ENCODE measurements at places on chromosomes 12 and 14.

DNA sequence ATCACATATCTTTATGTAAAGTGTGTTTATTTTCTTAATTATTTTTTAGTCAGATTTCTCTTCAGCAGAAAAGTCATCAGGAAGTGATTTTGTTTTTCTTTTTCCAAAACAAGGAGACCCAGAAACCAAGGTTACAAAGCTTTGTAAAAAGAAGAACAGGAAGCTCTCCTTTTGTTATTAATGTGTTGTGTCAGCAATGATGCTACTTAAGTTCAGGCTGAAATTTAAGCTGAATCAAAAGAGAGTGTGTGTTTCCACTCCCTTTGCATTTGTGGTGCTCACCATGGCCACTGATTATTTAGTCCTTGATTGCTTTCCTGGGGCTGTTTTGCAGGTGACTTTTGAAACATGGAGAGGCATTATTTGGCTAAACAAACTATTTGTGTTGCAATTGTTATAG, 155.3 kb upstream of the ATP2B1 start:
- DNase-seq: no peak

DNA sequence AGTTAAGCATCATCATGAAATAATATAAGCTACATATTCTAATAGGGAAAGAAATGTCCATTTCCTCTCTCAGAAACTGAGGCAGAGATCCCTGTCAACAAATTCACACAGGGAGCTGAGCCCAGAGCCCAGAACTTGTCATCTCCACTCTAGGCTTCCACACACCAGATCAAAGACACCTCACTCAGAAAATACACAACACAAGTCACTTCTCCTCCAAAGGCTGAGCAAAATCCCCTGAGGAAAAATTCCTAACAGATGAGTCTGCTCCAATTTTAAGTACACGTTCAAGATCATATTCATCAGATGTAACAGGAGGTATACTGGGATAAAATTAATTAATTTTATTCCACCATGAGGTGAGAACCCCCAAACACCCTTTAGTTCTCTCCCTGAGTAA, 227.3 kb downstream of the DPF3 start:
- peak; percentile 83 for DNase-seq

DNA sequence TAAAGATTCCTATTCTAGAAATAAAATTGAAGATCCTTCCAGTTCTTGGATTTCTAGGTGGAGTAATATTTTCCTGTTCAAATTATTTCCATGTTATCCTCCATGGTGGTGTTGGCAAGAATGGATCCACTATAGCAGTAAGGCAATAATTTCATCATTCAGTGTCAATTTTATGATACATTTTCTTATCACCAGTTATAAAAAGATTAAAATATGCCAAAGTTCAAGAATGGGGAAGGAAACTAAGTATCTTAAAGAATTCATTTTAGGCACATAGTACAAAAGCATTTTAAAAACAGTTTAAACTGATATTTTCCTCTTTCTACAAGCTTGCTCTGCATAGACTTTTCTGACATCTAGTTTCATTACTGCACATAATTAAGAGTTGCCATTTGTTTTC, 19.1 kb downstream of the SYCP3 start:
- DNase-seq: no peak

- no peak for DNase-seq
Observed at GRCh38 chr12:100356644-100357223, at the start of gene SLC17A8. SLC17A8 (plus strand) TSS chr12:100357074; CDS start chr12:100357392, 318 bp downstream.

DNA sequence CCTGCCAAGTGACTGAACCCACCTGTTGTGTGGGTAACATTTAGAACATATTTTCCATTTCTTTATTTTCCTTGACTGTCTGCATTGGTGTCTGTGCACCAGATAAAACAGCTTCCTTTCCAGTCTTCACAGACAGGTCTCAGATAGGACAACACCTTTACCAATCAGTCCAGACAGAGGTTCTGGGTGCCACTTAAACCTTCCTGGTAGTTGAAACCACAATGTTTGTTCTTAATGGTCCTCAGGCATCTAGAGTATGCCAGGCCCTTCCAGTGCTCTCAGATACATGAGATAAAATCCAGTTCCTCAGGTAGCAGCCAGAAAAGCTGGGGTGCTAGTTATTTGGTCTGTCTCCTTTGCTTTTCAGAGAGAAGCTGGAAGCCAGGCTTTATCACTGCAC, 7.0 kb upstream of the CLEC2D start:
- DNase-seq: no peak

- no peak for DNase-seq
Observed at GRCh38 chr12:6074427-6074826, 50.0 kb downstream of the VWF start.

- no peak for DNase-seq
Observed at GRCh38 chr14:100729982-100730381, 3.3 kb downstream of the DLK1 start.

DNA sequence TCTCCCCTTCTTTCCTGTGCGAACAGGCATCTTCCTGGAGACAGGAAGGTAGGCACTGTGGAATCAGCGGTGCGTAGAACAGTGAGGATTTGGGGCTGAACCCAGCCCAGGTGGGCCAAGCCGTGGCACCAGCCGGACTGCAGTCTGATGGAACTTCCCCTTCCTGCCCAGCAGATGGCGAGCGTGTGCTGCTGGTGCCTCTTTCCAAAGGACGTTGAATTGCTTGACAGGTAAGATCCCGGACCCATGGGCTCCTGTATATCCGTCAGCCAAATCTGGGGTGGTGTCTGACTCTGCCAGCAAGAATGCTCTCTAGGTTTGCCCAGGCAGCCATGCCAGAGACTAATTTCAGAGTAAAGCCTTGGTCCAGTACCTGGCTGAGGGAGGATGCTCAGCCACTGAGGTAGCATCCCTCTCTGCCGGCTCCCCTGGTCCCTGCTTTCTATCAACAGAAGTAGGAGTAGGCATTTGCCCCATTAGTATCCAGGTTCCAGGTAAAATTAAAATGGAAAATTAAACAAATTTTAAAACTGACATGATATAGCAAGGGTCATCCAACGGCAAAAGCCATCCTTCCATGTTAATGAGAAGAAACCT, 21.1 kb upstream of the KCNA5 start:
- DNase-seq: no peak

- DNase-seq: peak; percentile 19
Observed at GRCh38 chr12:22037947-22038346, 8.1 kb upstream of the CMAS start.

DNA sequence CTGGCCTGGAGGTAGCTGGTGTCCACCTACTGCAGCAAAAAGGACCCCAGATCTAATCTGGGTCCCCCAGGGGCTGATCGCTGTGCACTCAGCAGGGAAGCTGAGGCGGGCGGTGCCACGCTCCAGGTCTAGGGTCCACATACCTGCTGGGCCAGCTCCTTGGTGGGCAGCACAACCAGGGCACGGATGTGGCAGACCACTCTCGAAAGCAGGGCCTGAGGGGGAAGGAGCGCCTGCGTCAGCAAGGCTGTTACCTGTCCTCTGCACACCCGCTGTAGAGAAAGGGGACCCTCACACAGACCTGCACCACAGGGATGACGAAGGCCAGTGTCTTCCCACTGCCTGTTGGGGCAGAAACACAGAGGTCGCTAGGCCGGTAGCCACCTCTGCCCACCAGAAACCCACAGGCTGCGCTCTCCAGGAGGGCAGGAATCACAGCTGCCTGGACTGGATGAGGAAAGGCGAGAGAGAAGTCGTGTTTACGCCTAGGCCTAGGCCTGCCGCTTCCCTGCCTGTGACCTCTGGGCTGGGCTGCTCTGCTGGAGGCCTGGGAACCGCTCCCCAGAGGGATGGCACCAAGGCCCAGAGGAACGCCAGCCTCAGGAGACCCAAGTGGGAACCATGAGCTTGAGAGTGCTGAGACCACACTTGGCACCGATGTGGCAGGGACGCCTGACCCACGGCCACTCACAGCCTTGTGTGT, 2.0 kb downstream of the DDX51 start:
- no peak for DNase-seq

GRCh38 chr12:80679346-80680131, 27.9 kb upstream of the MYF6 start:
- DNase-seq: no peak

GRCh38 chr12:51008329-51009055, 17.7 kb downstream of the SLC11A2 start:
- no peak for DNase-seq

- DNase-seq: no peak
Observed at GRCh38 chr12:9240776-9241175, 32.6 kb upstream of the PZP start.

GRCh38 chr14:104547310-104547997, 32.1 kb upstream of the C14orf180 start:
- no peak for DNase-seq

DNA sequence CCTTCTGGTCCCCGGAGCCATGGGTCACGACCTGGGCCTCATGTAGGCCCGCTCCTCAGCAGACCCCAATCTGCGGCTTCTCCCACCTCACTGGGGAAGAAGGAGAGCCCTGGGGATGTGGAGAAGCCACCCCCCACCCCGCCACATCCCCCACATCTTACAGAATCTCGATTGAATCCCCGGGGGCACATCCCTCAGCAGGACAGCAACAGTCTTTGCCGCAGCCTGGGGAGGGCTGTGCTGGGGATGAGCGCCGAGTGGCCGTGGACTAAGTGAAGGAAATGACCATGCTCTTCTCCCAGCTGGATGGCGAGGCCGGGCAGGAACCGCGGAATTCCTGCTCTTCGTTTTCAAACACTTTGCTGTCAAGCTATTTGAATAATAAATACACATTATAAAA, 169.0 kb upstream of the RTL1 start:
- DNase-seq: no peak

DNA sequence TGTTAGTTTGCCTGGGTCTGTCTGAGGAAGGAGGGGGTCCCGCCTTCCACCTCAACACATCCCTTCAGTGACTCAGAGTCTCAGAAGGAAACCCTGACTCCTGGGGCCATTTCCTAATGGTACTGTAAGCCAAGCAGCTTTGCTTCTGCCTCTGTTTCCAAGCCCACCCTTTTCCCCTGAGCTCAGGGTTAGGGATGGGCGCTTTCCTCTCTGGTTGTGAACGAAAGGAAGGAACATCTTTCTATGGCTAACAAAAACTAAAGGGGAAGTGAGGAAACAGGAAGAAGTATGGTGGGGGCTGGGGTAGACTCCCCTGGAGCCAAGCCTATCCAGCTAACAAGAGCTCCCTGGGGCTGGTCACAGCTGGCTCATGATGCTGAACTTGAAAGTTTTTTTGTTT, 11.6 kb upstream of the UNC119B start:
- no peak for DNase-seq

DNA sequence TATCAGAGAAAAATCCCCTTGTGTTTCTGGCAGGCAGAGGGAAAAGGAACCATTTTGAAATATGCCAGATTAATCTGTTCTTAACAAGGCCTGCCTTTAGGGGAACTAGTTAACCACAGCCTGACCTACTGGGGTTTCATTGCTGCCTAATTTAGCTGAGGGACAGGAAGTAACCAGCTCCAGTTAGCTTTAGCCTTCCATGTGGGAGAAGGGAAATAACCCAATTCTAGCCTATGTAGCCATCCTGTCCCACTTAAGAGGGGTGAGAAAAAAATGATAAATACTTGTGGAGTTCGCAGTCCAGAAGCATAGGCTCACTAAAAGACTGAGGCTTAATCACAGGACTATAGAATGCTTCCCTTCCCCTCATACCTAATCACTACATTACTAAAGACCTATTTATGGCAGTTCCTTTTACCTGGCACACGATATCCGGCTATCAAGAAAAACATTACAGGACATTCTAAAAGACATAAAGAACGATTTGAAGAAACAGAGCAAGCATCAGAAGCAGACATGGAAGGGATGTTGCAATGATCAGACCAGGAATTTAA, 22.8 kb downstream of the COX8C start:
- no peak for DNase-seq

- peak; percentile 45 for DNase-seq
Observed at GRCh38 chr14:75147423-75148071, 20.7 kb upstream of the NEK9 start.

- DNase-seq: no peak
Observed at GRCh38 chr12:10853776-10854175, 4.5 kb upstream of the PRR4 start.

DNA sequence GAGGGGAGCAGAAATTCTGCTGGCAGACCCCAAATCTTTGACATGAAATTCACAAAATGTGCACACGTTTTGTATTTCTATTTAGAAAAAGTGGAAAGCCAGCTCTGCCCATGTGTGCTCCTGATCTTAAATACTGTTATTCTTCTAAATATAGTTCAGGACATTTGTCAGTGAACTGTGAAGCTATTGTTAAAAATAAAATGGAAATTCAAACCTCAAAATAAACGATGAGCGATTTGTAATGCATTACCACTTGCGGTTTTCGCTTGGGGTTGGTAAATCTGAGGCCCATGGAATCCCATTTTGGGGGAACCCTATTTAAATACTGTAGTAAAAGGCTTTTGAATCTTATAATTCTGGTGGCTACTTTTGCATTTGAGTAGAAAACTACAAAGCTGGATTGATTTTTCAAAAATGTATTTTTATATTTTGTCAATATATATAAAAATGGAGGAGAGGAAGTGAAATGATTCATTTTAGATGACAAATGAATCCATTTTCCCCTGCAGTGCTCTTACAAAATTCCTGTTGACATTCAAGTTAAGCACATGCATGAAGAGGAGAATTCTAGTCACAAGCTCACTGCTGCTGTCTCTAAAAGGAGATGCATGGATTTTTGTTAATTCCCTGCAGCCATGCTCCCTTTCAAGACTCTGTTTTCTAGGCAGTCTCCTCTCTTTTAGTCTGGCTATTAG, 47.1 kb downstream of the FLRT2 start:
- DNase-seq: peak; percentile 84

GRCh38 chr12:100229876-100230275, 29.3 kb downstream of the ACTR6 start:
- DNase-seq: no peak

- no peak for DNase-seq
Observed at GRCh38 chr12:52010692-52011601, 4.2 kb downstream of the TAMALIN start.

GRCh38 chr14:82501554-82501953, 967.9 kb upstream of the SEL1L start:
- no peak for DNase-seq
